Activated CD4-positive, alpha-beta T cell treated with anti-CD3 and anti-CD28 coated beads, Interleukin-2, amount 50 U/mL, for 24 hours (primary cell): ENCODE measurements at places on chromosomes 3 and 15.
A peak's percentile ranks its signal among the peaks of the same experiment; 100 is the strongest.

- no peak for DNase-seq
These were observed 4.0 kb downstream of the TMEM212 start for GRCh38 chr3:171847133-171847532.

GRCh38 chr3:30596152-30596551 is 10.2 kb upstream of the TGFBR2 start:
- DNase-seq: no peak

DNA sequence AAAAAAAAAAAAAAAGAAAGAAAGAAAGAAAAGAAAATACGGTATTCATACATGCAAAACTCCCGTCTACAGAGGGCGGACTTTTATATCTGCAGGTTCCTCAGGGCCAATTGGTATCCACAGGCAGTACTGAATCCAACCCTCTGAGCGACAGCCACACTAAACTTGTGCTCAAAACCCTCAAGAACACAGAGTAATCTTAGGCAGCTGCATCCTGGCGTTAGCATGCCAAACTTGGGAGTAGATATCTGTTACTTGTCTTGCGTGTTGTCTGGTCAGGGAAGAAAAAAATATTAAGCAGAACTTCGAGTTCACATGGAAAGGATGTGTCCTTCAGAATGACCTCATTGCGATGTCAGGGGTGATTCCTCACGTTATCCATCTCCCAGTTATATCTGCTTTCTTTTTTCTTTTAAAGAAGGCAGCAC is 12.8 kb downstream of the SNAP23 start:
- DNase-seq: no peak

DNA sequence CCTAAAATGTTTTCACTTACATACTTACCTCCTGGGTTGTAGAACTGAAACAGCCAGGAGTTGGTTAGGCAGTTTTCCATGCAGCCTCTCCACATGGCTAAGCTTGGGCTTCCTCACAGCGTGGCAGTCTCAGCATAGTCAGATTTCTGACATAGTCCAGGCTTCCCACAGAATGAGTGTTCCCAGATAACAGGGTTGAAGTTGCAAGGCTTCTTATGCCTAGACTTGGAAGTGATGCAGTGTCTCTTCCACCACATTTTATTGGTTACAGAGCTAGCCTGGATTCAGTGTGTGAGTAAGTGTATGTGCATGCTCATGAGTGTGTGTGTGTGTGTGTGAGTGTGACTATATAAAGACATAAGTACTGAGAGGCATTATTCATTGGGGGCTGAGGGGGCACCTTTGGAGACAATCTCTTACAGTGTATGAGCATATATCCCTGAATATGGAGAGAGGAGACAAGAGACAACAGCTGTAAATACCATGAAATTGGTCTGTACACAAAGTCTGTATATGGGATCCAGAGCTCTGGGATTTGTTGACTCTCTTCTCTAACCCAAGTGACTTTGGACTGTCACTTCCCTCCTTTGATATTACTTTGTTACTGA is 78.1 kb downstream of the ZNF621 start:
- no peak for DNase-seq

DNA sequence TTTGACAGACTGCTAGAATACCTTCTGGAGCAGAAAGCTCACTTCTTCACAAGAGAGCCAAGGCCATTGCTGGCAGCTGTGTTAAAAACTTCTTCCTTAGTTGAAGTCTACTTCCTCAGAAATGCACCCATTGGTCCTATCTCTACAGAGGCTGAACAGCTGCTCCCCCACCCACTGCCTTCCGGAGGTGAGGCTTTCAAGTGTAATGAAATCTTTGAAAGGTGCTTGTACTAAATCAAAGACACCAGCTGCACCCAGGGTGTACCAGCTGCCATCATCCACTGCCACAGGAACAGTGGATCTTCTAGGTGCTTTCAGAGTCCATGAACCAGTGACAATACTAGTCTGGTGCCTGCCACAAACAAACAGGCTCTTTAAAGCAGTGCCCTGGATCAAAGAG is 26.4 kb upstream of the HERC1 start:
- peak; percentile 25 for DNase-seq
